Osteocyte (in vitro differentiated cells): ENCODE measurements at places on chromosomes 11 and 22. TPM values are rescaled to one million over a fixed set of nuclear protein-coding genes. Genes with fewer than 3 reads are reported as not detected.
A peak's percentile ranks its signal among the peaks of the same experiment; 100 is the strongest.

The BTBD18 gene
- not detected in 2 replicates for total RNA-seq

GRCh38 chr22:43080616-43081015, 8.6 kb downstream of the TTLL1 start:
- no peak for DNase-seq

GRCh38 chr22:36036167-36036624, 7.6 kb upstream of the RBFOX2 start:
- DNase-seq = no peak

DNA sequence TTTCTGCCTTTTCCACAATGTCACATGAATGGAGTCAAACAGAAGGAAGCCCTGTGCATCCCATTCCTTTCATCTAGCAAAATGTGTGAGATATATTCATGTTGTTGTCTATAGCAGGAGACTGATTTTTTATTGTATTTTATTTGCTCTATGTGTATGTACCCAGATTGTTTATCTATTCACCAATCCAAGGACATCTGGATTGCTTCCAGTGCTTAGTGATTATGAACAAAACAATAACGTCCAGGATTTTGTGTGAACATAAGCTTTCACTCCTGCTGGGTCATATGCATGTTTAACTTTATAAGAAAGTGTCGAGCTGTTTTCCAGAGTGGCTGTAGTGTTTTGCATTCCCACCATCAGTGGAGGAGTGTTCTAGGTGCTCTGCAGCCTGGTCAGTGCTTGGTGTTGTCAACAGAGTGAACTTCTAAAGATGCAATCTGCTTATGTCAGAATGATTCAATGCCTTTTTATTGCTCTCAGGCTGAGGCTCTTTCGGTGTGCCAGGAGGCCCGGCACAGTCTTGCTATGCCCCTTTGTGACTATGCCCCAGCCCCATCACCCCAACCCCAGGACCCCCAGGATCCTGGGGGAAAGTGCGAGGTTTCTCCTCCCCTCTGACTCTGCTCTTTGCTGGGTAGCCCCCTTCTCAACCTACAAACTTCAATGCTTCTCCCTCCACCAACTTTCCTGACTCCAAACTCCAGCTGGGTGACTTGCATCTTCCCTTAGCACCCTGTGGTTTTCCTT, 19.9 kb upstream of the SYT13 start:
- peak; percentile 51 for DNase-seq

GRCh38 chr11:15938121-15938611, 418.2 kb downstream of the SOX6 start:
- peak; percentile 80 for DNase-seq

- no peak for DNase-seq
Measured at GRCh38 chr11:64229090-64229743, 1.1 kb upstream of the DNAJC4 start.
